ENCODE measurements at places on chromosomes 7 and 10.
A peak's percentile ranks its signal among the peaks of the same experiment; 100 is the strongest.

DNA sequence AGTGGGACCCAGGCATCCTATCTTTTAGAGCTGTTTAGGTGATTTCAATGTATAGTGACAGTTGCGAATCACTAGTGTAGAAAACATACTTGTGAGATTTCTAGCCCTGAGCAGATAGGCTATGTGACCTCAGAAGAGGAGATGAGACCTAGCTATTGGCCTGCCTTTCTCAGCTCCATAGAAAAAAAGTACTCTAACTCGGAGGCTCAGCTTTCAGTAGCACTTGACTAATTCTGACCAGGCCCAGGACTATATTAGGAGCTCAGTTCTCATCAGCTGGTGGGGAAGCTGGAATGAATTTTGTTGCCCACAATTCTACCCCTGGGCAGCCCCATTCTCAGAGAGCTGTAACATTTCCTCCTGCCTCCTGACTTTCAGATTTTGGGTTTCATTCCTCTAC is 179.9 kb upstream of the NAMPT start:
- no peak for DNase-seq

DNA sequence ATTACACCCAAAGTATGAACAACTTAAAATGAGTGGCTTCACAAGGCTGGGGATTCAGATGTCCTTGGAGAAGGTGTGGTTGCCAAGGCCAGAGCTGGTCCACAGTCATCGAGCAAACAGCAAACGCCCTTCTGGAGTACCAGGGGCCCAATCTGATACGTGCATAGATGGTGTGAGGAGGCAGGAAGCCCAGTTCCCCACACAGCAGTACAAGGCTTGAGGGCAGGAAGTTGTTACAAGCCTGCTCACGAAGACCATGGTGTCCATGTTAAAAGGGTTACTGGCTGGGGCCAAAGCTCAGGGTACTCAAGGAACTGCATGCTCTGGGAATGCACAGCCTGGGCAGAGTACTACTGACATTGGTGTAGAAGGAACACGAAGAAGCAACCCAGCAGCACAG is 4.6 kb upstream of the ANKRD26 start:
- DNase-seq, result no peak

GRCh38 chr7:39811161-39811614 is 138.9 kb upstream of the CDK13 start:
- DNase-seq, result peak; percentile 73

- DNase-seq, result no peak
These were observed 171.1 kb upstream of the GRB10 start for GRCh38 chr7:50953820-50954219.

DNA sequence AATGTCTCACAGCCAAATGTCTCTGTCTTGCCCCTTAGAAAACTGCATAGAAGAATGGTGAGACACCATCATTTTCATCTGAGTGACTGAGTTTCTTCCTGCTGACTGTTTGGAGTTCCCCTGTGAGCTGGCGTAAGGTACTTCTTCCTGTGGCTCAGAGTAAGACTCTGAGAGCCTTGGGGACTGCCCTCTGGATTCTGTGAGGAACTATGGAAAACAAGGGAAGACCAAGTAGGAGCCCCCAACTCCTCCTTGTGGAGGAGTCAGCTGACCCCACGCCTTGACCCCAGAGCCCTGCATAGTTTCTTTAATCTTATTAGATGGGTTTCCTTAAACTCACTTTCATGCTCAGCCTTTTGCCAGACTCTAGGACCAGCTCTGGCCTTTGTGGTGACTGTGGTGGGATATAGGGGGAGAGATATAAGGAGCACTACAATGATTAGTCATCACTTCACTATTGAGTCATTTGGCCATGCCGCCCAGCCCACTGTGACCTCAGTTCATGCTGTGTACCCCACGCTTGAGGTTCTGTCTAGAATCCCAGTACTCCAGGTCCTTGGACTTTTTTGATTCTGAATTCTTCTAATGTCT is 51.8 kb upstream of the FAM133B start:
- DNase-seq, result no peak

DNA sequence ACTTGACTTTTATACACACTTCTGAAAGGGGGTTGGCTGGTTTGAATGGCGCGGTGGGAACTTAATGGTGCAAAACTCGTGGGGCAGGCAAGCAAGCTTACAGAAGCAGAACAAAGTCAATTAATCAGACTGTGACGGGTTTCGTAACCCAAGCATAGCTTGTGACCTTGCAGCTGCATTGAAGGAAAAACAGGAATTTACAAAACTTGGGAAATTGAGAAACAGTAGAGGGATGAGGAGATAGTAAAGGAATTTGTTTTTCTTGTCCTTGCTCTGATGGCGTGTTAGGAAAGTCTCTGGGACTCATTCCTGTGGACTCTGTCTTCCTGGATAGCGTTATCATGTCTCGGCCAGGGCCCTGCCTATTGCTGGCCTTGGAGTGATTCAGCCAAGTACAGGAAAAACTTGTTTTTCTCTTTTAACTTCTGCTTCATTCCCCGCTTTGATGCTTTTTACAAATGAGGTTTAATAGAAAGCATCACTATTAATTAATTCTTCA is 220.0 kb upstream of the KCND2 start:
- DNase-seq, result no peak

DNA sequence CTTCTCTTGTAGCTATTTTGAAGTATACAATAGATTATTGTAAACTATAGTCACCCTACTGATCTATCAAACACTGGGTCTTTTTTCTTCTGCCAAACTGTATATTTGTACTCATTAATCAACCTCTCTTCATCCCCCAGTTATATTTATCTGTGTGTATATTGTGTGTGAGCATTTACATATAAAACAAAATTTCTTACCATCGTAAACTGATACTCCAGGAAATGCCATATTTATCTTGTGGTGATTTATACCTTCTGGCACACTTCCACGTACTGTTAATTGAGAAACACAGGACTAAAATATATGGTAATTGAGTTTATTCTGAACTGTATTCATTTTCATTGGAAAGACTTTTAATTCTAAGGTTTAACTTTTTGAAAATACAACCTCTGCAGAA is 18.9 kb downstream of the ANLN start:
- peak; percentile 64 for DNase-seq

GRCh38 chr10:126841341-126841895 is 63.8 kb upstream of the DOCK1 start:
- no peak for DNase-seq

- peak; percentile 74 for DNase-seq
These were observed 64.3 kb downstream of the PDGFA start for GRCh38 chr7:455110-455928.

DNA sequence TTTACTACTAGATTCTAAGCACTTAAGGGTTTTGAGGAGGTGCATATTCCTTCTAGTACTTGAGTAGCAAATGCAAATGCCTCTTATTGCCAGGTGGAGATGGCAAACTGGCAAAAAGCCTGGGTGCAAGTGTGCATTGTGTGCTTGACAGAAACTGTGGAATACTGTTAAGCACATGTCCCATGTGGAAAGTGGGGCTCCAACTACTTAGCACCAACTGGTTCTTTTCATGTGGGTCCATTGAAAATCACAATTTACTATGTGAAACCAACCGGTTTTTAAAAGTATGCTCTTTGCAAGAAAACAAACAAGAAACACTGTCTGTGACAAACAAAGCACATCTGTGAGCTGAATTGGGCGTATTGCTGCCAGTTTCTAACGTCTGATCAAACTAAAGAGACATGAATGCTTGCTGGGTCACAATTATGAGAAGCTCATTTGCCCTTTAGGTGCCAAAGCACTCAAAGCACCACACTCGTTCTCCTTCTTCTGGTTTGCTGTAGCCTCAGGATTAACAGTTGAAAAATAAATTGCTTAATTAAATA is 197.4 kb downstream of the SEMA3E start:
- no peak for DNase-seq

GRCh38 chr10:28049286-28049685 is 50.4 kb upstream of the ODAD2 start:
- no peak for DNase-seq

GRCh38 chr7:36025190-36025589 is 127.9 kb upstream of the EEPD1 start:
- no peak for DNase-seq

DNA sequence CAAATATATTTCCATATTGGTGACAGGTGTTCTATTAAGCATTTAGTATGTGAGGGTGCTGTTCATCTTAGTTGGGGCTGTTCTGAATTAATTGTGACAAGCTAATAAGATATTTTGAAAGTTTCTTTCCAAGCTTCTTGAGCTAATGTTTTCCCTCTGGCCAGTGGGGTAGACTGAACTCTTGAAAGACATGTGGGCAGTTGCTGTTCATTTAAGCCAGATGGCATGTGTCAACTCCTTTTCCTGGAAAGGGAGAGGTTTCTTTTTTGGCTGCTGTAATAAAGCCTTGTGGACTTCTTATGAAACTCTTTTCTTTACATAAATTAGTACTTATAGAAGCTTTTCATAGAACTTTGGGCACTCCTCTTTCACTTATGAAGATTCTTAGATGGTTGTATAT is 21.7 kb downstream of the RAB18 start:
- no peak for DNase-seq

DNA sequence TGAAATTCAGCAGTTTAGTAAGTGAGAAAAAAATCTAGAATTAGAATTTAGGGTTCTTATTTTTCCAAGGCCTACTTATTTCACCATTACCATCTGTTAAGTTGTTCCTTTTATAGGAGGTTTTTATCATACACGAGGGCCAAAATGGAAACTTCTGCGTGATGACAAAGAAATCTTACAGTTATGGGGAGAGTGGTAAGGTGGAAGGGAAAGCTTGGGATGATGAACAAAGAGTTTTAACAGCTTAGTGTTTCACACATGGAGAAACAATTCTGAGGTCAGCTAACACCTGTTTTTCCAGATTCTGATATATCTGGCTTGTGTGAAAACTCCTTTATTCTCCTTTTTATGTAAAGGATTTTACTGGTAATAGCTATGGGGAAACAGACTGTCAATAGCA is 49.8 kb upstream of the SEMA3C start:
- DNase-seq, result no peak

DNA sequence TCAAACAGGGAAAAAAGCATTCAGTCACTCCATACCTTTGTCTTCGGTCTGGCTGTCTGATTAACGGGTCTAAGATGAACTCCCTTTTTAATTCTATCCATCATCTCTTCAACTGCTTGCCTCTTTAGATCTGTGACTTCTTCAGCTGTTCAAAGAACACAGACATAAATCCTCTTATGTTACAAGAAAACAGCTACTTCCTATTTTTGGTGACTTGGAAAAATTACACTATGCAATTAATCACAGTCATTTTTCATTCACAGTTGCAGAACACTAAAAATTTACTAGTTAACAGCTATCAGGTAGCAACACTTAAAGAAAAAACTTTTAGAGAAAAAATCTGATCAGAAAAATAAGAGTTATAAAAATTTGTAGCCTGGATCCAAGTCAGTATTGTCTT is 66.0 kb downstream of the ENO4 start:
- DNase-seq, result no peak

DNA sequence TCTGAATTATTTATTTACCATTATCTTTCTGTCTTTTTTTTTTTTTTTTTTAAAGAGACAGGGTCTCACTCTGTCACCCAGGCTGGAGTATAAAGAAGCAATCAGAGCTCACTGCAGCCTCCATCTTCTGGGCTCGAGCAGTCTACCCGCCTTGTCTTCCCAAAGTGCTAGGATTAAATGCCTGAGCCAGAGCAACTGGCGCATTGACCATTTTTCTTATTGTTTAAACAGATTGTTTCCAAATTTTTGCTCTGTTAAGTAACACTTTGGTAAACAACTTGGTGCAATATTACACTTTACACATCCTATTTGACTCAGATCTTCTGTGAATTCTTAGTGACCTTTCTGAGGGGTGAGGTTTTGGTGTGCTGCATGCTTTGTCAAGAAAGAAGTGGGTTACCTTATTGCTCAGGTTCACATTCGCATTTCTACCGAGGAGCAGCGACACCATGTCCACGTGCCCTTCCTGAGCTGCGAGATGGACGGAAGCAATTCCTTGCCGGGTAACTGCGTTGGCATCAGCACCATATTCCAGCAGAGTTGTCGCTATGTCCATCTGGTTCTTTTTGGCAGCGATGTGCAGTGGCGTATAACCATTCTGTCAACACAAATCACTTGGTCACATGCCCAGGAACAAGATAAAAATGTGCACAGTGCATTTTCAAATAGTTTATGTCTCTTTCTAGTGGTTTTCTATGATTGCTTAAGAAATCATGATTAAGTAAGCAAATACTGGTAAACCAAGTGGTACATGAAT is 203.2 kb downstream of the ANK3 start:
- DNase-seq, result no peak

GRCh38 chr10:62946278-62946677 is 130.1 kb upstream of the EGR2 start:
- DNase-seq, result peak; percentile 3

DNA sequence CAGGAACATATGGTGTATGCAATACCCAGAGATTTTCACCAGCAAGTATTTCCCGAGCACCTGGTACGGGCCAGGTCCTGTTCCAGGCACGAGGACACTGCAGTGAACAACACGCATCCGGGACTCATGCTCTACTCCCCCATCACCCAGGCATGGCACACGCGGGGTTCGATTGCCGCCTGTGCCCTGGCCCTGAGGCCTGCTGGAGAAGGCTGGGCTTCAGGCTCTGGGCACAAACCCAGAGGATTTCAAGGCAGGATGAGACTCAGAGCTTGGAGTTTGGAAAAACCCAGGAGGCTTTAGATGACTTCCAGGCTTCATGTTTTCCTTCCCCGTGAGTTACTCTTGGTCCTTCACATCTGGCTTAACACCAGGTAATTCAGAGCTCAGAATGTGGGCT is 143.5 kb downstream of the NEURL1 start:
- no peak for DNase-seq

- DNase-seq, result no peak
These were observed 79.9 kb downstream of the PRKAG2 start for GRCh38 chr7:151796871-151797537.

DNA sequence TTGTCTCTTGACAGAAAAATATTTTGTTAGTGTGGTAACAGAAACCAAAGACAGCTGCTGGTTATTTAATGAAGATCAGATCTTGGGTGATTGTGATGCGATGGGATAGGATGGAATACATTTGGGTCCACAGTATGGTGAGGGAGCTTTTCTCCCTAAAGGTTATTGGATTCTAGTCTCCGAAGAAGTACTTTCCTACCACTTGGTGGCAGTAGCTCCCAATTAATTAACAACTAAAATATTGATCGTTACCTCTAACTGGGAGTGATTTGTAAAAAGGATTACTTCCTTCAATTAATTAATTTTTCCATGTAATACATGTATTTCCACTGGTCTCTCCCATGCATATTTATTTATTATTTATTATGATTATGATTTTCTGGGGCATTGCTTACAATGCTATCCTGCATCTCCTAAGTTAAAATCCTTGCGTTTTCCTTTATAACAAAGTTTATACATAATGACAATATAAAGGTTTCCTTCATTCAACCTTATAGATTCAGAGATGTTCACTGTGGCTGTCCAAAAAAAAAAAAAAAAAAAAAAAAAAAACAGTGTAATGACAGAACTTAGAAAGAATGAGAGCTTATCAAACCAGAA is 25.6 kb downstream of the TMEM196 start:
- peak; percentile 50 for DNase-seq

GRCh38 chr7:132488634-132489302 is 87.5 kb downstream of the PLXNA4 start:
- DNase-seq, result no peak

GRCh38 chr7:129494041-129494440 is 8.3 kb upstream of the SMKR1 start:
- no peak for DNase-seq

- no peak for DNase-seq
These were observed 18.0 kb upstream of the VCL start for GRCh38 chr10:73979809-73980433.

All from NCI-H1105 (cell line).